Dermis lymphatic vessel endothelial cell (primary cell): ENCODE measurements at places on chromosomes 13 and 19. TPM values are rescaled to one million over a fixed set of nuclear protein-coding genes. Genes with fewer than 3 reads are reported as not detected.

Gene HCN2
- 0.43 and 0.65 TPM in 2 replicates for total RNA-seq

Gene NDFIP2
- total RNA-seq = 29.4 and 34.1 TPM in 2 replicates

Gene ZNF723
- not detected in 2 replicates for total RNA-seq

Gene SEMA6B
- total RNA-seq = 27.9 and 41.9 TPM in 2 replicates

Gene CEACAM8
- not detected in 2 replicates for total RNA-seq

Gene CGB3
- total RNA-seq = not detected in 2 replicates

Gene ZNF540
- total RNA-seq = 0.33 and 0.34 TPM in 2 replicates

Gene CD37
- not detected in 2 replicates for total RNA-seq

Gene DNAJC15
- 17.4 and 17.9 TPM in 2 replicates for total RNA-seq

Gene EPSTI1
- 0.26 and 1.2 TPM in 2 replicates for total RNA-seq

Gene PODNL1
- not detected in 2 replicates for total RNA-seq

Gene PPM1N
- 0.52 and 0.54 TPM in 2 replicates for total RNA-seq

Gene PLPPR3
- total RNA-seq = under 0.01 TPM in 2 replicates

Gene SIPA1L3
- 8.7 and 12.1 TPM in 2 replicates for total RNA-seq

Gene AMER2
- total RNA-seq = not detected in 2 replicates

Gene PLEKHJ1
- 62.7 and 69.4 TPM in 2 replicates for total RNA-seq

Gene FCGBP
- total RNA-seq = 0.11 and 0.17 TPM in 2 replicates

Gene PROZ
- not detected in 2 replicates for total RNA-seq

Gene SIGLEC8
- total RNA-seq = not detected in 2 replicates

Gene EDNRB
- total RNA-seq = 161 and 613 TPM in 2 replicates

Gene KCTD12
- 367 and 641 TPM in 2 replicates for total RNA-seq

Gene RYR1
- under 0.01 and 0.11 TPM in 2 replicates for total RNA-seq

Gene RUBCNL
- total RNA-seq = 0.17 TPM in 1 of 2 replicates, not detected in the other

Gene KXD1
- total RNA-seq = 52.0 and 54.2 TPM in 2 replicates

Gene ADGRE3
- total RNA-seq = not detected in 2 replicates

Gene XRCC1
- 13.2 and 14.4 TPM in 2 replicates for total RNA-seq

Gene PCDH17
- 1.4 and 4.0 TPM in 2 replicates for total RNA-seq

Gene LRRC63
- total RNA-seq = under 0.01 TPM in 1 of 2 replicates, not detected in the other

Gene SMIM44
- not detected in 2 replicates for total RNA-seq

Gene NDUFA13
- 235 and 256 TPM in 2 replicates for total RNA-seq

Gene SHISA2
- total RNA-seq = 2.4 and 4.4 TPM in 2 replicates

Gene EMC10
- total RNA-seq = 75.2 and 81.7 TPM in 2 replicates

Gene LHB
- total RNA-seq = 0.17 and 0.22 TPM in 2 replicates

Gene ZFR2
- 0.09 and 0.43 TPM in 2 replicates for total RNA-seq

Gene LACC1
- 8.9 and 10.9 TPM in 2 replicates for total RNA-seq

Gene PLIN4
- total RNA-seq = 1.1 and 1.5 TPM in 2 replicates

Gene COX7A1
- total RNA-seq = 39.0 and 65.5 TPM in 2 replicates

Gene KCNN1
- 0.60 TPM in 1 of 2 replicates, not detected in the other for total RNA-seq

Gene LSR
- total RNA-seq = 0.34 and 3.5 TPM in 2 replicates

Gene RFPL4A
- 0.87 TPM in 1 of 2 replicates, not detected in the other for total RNA-seq

Gene SIGLEC7
- not detected in 2 replicates for total RNA-seq

Gene ZNF541
- 0.22 and 0.77 TPM in 2 replicates for total RNA-seq

Gene SUGT1
- total RNA-seq = 26.2 and 41.2 TPM in 2 replicates

Gene NLRP11
- under 0.01 and 0.11 TPM in 2 replicates for total RNA-seq

Gene RPL36
- total RNA-seq = 575 and 962 TPM in 2 replicates

Gene ABCC4
- 3.3 and 5.2 TPM in 2 replicates for total RNA-seq

Gene KCTD15
- 17.7 and 56.6 TPM in 2 replicates for total RNA-seq

Gene FBXL12
- total RNA-seq = 7.1 and 7.9 TPM in 2 replicates

Gene ZNF544
- 47.7 and 55.9 TPM in 2 replicates for total RNA-seq

Gene GDF15
- total RNA-seq = 50.7 and 51.2 TPM in 2 replicates

Gene ZNF491
- total RNA-seq = 0.54 and 0.86 TPM in 2 replicates
